Myocyte (in vitro differentiated cells): ENCODE measurements at places on chromosomes 5 and 9. TPM values are rescaled to one million over a fixed set of nuclear protein-coding genes. Genes with fewer than 3 reads are reported as not detected.
A peak's percentile ranks its signal among the peaks of the same experiment; 100 is the strongest.

GRCh38 chr5:68431601-68432337 is 216.2 kb downstream of the PIK3R1 start:
- no peak for DNase-seq

DNA sequence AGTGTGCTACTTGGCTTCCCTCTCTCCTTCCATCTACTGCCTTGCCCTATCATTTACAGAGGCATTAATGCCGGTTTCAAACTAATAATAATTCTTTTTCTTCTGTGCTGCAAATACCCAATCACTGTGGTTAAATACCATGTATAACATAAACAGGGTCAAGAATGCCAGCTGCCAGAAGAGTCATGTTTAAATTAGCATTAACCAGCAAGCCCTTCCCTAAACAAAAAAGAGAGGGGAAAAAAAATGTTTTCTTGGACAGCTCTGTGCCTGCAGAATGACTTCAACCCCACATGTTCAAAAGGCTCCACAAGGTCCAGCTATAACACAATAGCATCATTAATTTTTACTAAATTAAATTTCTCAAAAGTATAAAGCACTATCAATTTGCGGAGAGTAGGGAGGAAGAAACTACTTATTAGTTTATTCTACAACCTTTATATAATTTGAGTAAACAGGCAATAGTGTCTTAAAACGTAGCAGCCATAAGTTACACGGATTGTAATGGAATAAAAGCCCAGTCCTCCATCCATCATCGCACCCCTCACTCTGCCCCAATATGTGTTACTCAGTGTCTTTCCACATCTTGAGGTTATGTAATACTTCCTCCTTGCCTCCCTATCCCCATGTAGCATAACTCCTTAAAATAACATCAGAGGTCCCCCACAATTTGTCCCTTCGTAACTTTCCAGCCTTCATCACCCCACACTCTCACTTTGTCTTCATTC is 3.9 kb downstream of the LPAR1 start:
- DNase-seq: no peak

- DNase-seq: no peak
Observed at GRCh38 chr5:20694121-20694520, 706.1 kb upstream of the CDH18 start.

DNA sequence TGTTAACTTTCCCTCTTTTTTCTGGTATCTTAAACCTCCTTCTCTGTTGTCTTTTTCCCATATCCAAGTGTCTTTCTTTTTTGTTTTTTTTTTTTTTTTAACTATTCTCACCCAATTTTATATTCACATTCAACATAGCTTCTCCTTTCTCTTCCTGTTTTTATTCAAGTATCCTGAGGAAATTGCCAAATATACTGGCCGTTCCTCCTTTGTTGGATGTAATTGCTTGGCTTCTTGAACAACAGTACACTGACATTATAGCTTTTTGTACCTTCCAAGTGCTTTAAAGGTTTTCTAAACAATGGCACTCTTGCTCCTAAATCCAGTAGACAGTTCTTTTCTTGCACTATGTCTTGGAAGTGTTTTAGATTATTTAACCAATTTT is 1146.8 kb downstream of the MAT2B start:
- DNase-seq: no peak

- DNase-seq: peak; percentile 84
Observed at GRCh38 chr5:59562756-59563389, 330.7 kb downstream of the PDE4D start.

GRCh38 chr5:1244255-1244654 is 19.1 kb downstream of the SLC6A18 start:
- no peak for DNase-seq

- no peak for DNase-seq
Observed at GRCh38 chr5:4212981-4213819, 617.6 kb downstream of the IRX1 start.

Gene INSYN2B
- 0.24 and 0.26 TPM in 2 replicates for total RNA-seq
